ENCODE measurements at places on chromosomes 7 and 10.

DNA sequence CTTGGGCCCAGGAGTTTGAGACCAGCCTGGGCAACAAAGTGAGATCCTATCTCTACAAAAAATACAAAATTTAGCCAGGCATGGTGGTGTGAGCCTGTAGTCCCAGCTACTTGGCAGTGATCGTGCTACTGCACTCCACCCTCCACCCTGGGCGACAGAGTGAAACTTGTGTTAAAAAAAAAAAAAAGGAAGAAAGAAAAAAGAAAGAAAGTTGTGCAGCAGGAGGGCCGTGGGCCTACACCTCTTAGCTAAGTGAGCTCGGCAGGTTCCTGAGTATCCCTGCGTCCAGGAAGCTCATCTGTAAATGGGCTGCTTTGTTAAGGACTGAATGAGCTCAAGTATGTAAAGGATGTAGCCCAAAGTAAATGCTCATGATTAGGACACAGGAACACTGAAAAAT is 155.0 kb downstream of the RNF216 start:
- DNase-seq, result no peak

GRCh38 chr10:126465771-126466170 is 77.5 kb upstream of the ADAM12 start:
- no peak for DNase-seq

GRCh38 chr7:12370249-12370648 is 33.4 kb downstream of the VWDE start:
- no peak for DNase-seq

DNA sequence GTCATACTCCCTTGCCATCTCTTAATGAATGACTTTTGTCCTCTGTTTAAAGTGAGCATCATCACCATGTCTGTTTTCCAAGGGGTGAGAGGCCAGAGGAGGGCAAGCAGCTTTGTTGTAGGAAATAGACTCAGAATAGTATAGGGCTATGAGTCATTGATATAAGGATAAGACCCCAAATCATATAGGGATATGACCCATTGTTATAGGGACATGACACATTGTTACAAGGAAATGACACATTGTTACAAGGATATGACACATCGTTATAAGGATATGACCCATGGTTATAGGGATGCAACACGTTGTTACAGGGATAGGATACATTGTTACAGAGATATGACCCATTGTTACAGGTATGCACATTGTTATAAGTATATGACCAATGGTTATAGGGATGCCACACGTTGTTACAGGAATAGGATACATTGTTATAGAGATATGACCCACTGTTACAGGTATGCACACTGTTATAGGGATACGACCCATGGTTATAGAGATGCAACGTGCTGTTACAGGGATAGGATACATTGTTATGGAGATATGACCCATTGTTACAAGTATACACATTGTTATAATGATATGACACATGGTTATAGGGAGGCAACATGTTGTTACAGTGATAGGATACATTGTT is 311.1 kb upstream of the ADARB2 start:
- DNase-seq, result no peak

DNA sequence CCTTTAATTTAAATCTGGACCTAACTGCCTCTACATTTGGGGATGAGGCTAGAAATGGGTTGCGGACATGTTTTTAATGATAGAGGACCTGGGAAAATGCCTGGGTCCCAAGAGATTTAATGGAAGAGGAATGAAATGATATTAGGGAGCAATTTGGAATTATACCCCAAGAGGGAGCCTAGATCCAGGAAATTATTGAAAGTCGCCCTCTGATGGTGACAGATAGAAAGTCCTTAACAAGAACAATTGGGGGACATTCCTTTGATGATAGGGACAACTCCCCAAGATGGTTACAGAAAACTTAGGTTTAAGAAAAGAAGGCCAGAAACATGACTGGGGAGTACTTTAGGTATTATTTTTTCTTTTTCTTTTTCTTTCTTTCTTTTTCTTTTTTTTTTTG is 9.5 kb upstream of the TSGA13 start:
- no peak for DNase-seq

DNA sequence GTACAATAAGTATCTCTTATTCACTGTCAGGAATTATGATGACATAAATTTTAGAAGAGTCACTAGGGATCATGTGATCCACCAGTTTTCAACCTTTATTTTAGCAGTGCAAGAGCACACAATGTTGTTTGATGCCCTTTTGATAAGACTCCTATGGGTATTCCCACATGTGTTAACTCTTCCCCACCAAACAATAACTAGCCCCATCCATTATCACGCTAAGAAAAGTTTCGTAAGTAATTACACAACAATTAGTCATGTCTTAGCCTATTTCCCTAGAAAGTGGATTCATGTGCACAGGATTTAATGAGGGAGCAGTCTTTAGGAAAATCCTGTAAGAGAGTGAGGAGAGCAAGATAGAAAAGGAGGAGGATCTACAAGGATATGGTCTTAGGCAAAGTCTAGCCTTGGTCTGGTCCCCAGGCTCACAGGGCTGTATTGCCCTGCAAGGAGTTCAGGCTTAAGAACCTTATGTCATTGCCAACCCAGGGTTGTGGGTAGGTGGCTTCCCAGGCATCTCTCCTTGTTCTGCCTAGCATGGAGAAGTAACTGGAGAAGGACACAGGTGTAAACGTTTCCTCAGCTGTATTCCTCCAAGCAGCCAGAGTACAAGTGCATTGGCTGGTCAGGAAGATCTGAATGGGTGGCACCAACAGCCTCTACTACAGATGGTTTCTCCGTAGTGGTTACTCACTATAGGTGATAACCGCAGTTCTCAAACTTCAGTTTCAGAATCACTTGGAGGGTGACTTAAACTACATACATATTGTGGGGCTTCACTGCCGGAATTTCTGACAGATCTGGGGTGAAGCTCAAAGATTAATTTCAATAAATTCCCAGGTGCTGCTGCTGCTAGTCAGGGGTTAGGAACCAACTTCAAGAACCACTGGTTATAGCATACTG is 574.5 kb downstream of the SUGCT start:
- no peak for DNase-seq

DNA sequence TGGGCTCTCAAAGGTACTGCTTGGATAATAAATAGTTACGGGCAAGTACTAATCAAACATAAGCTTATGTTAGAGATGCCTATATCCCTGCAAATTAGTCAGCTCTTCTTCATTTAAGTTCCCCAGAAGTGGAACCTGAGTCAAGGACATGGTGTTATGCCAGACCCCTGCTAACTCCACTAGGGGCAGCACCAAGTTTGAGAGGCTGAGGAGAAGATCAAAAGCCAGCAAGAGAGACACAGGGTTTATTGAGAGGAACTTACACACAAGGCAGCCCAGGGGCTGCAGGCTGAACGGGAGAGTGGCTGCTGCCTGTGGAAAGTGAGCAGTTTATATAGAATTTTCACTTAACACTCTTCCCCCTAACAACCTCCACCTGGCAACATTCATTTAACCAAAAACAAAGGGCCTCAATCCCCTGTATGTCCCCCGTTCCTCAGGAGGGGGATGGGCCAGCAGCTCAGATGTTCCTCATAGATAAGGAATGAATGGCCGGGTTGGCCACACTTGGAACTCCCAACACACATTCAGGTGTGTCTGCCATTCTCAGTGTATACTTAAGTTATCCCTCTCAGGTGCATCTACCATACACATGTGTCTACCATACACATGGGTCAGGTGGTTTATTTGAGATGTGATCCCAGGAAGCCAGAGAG is 62.6 kb upstream of the GHITM start:
- DNase-seq, result no peak
